GM12865 (cell line): ENCODE measurements at places on chromosomes 16 and 17.

DNA sequence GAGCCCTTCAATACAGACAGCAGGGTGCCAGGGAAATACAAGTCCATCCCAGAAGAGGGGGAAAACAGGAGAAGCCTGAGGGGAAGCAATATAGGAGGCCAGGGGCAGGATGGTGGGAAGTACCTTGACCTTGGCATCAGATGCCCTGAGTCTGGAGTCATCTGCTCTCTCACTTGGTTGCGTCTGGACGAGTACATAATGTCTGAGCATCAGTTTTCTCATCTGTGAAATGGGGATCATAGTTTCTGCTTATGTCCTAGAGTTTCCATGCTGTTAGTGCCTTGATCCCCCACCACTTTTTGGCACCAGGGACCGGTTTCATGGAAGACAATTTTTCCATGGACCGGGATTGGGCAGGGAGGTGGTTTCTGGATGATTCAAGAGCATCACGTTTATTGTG lies 2.3 kb downstream of the STAT5A start:
- no peak for DNase-seq

GRCh38 chr17:60933739-60934138 lies 256.1 kb downstream of the BCAS3 start:
- DNase-seq = no peak

DNA sequence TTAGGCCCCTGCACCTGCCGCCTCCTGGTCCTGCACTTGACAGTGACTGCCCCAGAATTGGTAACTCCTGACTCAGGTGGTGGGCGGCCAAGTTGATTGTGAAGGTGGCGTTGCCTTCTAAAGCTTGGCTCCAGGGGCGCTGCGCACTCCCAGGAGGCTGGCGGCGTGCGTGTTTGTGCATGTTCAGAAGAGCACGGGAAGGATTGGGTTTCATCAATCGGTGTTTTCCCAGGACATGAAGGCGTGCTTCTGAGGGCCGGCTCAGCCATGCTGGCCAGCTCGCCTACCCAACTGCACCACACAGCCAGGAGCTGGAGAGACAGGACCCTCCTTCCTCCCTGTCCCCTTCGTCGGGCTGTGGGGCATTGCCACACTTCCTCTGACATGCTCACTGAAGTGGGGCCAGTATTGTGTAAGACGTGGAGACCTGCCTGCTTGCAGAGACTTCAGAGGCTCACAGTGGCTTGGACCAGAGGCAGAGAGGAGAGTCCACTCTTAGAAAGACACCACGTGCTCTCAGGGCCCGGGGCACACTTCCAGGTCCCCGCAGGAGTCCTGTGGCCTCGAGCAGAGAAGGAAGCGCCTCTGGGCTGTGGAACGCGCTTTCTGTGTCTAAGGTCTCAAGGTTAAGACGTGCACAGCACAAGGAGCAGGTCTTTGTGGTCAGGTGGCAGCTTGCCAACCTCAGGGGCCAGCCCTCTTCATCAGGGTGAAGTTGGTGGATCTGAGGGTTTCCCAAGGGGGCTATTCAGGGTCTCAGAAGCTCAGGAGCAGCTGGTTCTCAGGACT lies 2.8 kb downstream of the RAB40C start:
- no peak for DNase-seq

GRCh38 chr16:74583926-74584666 lies 22.8 kb downstream of the GLG1 start:
- no peak for DNase-seq

- DNase-seq = no peak
Measured at GRCh38 chr16:8402981-8403843, 187.1 kb downstream of the TMEM114 start.

- no peak for DNase-seq
Measured at GRCh38 chr16:89256651-89257254, 39.2 kb downstream of the ZNF778 start.

DNA sequence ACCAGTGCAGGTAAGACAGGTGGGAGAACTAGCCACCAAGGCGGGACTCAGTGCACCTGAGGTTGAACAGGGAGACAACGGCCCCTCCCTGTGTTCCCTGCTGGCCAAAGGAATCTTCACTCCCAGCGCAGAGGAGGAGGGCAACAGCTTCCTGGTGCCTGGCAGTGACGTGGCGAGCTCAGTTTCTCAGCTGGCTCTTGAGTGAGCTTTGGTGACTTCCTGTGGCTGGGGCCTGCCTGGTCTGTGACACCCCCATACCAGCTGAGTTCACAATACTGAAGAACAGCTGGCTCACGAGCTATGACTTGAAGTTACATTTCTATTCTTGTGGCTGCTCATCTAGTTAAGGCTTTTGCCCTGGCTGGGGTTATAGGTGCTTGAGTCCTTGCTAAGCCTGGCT lies 26.1 kb downstream of the WNT9B start:
- no peak for DNase-seq

- DNase-seq = no peak
Measured at GRCh38 chr16:51427085-51427484, 276.0 kb upstream of the SALL1 start.

GRCh38 chr16:61042737-61043136 lies 993.5 kb downstream of the CDH8 start:
- DNase-seq = no peak

- peak; percentile 94 for DNase-seq
Measured at GRCh38 chr17:40561294-40561870, 3.9 kb downstream of the CCR7 start.

- DNase-seq = peak; percentile 78
Measured at GRCh38 chr16:19502395-19503131, 19.3 kb downstream of the GDE1 start.

DNA sequence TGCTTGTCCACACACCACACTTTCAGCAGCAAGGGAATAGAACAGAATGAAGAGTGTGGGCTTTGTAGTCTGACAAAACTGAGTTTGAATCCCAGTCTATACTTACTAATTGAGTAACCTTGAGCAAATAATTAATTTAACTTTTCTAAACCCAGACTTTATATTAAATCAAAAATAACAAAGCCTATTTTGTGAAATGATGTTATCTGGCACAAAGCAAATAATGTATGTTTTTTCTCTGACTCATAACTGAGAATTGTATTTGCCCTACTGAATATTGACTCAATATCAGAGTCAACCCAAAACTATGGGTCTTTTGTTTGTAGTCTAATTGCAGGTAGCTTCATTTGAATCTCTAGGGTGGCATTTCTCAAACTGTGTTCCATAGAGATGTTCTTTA lies 77.9 kb upstream of the TANC2 start:
- no peak for DNase-seq

DNA sequence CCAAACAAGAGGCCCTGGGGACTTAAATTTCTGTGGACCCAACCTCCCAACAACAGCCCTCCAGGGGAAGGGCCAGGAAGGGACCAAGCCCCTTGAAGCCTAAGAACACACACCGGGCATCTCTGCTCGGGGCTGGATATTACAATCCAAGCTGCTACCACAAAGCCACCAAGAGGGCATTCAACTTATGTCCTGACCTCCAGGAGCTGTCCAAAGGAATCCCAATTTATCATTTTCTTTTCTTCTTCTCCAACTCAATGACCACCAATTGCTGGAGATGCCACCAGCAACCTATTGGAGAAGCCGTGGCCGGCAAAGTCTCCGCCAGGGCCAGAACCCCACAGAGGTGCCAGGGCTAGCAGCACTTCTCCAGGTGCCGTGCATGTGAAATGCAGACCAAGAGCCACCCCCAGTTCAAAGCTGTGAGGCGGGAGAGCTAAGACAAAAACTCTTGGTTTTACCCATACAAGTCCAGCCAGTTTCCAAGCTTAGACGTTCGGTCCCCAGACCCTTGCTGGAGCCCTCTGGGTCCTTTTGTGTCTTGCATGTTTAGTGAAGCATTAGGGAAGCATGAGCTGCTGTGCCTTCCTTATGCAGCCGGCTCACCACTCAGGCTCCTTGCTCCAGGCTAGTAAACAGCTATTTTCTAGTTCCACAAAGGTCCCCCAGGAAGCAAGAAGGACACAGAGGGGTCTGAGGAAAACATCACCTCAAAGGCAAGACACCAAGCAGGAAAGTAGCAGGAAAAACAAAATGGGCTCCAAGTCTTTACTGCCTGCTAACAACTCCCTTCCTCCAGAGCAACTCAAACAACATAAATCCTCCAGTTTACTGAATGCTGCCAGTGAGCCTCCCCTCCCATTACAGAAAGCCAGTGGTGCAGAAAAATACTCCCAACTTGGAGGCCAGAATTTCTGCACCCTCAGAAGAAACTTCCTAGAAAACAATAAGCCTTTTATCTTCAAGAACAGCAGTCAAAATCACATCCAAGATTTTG lies 3.2 kb downstream of the PITPNA start:
- no peak for DNase-seq

GRCh38 chr17:546456-546855 lies 168.2 kb downstream of the VPS53 start:
- DNase-seq = no peak

DNA sequence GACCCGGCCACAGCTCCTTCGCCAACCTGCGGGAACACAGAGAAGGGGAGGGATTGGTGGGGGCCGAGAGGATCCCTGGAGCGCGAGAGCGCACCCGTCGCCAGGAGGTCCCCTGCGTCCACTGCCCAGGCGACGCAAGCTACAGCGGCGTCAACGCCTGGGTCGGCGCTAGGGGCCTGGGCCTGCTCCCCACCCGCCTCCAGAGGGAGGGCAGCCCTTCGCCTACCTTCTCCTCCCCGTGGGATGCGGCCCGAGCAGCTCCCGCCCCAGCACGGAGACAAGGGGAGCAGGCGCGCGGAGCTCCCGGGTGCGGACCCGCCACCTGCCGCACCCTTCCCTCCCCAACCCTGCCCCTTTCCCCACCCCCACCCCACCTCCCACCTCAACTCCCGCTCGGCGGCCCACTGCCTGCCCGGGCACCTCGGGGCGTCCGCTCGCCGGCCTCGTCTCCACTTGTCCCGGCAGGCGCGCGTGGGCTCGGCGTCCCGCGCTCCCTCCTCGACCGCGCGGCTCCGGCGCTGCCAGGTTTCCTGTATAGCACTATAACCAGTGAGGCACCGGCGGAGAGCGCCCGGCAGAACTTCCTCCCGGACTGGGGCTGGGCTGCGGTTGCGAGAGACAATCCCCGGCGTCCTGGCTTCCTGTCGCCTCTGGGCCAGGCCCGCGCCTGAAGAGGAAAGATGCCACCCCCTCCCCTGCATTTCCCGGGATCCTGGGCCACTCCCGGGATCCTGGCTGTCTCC lies 119.1 kb upstream of the SMURF2 start:
- DNase-seq = peak; percentile 49

DNA sequence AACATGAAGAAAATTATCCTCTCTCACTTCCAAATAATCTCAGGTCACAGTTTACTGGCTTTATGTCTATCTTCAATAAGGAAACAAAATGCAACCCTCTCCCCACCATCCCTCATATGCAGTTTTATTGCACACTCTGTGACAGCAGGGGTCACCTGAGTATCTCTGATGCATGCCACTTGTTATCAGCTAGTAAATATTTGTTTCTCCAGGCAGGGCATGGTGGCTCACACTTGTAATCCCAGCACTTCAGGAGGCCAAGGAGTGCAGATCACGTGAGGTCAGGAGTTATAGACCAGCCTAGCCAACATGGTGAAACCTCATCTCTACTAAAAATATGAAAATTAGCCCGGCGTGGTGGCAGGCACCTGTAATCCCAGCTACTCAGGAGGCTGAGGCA lies 61.1 kb downstream of the ADAMTS18 start:
- DNase-seq = no peak
